Adipocyte (in vitro differentiated cells): ENCODE measurements at places on chromosomes 13 and 19.

DNA sequence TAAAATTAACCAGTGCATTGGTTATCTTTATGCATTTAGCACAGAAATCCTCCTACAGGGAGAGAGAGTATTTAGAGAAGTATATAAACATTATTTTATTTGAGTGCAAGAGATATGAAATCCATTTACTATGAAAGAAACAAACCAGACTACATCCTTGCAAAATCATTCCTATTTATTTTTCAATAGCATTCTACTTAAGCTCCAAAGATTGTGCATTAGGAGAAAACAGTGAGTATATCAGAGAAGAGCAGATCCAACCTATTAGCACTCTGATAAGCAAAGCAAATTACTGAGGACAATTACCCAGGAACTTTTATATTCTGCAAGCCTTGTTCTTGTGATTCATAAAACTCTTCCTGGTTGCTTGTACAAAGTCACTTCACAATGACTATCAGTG is 256.1 kb downstream of the FGF14 start:
- DNase-seq, result no peak

- no peak for DNase-seq
Observed at GRCh38 chr13:51359352-51359751, 19.9 kb downstream of the SERPINE3 start.

DNA sequence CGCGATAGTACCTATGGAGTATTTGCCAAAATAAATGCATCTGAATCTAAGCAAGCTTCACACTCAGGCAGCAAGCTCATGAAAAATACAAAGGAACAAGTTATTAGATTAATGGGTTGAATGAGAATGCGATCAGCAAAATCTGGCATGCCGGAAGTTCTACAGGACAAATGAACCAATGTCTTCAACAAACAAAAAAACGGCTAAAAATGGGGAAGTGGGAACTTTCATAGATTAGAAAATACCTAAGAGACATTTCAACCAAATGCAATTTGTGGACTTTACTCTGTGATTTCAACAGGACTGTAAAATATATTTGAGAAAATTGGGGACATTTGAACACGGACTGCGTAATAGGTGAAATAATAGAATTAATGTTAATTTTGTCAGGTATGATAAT is 22.4 kb upstream of the RNASEH2B start:
- DNase-seq, result no peak

GRCh38 chr19:6753178-6754031 is 13.8 kb downstream of the SH2D3A start:
- DNase-seq, result peak; percentile 57

DNA sequence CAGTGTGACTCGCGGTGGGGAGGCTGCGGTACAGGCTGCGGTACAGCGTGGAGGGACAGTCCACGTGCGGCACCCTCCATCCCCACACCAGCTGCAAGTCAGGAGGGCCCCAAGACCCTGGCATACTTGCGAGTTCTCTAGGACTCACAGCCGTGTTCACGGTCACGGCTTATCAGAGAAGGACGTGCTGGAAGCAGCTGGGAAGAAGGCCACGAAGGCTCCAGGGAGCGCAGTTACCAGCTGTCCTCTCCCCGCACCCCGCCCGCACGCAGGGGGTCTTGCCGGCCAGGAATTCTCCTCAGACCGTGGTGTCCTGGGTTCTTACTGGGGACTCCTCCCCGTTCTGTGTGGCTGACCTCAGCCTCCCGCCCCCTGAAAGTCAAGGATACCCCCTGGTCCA is 6.2 kb downstream of the ZNF444 start:
- no peak for DNase-seq

GRCh38 chr19:30577551-30578105 is 205.4 kb downstream of the ZNF536 start:
- DNase-seq, result no peak

DNA sequence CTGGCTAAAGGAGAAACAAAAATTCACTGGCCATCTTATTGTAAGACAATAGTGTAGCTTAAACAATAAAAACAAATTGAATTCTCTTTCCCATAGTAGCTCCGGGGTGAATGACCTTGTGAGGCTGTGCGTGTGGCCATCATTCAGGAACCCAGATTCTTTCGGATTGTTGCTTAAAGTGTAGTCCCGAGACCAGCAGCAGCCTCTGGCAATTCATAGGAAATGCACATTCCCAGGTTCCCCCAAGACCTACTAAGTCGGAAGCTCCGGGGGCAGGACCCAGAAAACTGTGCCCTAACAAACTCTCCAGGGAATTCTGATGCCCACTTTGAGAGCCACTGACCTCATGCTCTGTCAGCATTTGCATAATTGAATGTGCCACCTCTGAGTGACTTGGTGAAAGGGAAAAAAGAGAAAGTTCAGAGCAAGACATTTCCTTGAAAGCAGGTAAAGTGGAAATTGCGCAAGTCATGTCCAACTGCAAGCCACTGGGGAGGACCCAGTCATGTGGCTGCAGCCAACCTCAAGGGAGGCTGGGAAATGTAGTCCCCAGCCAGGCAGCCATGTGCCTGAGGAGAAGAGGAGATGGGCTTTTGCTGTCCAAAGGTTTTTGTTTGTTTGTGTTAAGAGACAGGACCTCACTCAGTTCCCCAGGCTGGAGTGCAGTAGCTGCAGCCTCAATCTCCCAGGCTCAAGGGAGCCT is 50.7 kb upstream of the PNMA8B start:
- no peak for DNase-seq

DNA sequence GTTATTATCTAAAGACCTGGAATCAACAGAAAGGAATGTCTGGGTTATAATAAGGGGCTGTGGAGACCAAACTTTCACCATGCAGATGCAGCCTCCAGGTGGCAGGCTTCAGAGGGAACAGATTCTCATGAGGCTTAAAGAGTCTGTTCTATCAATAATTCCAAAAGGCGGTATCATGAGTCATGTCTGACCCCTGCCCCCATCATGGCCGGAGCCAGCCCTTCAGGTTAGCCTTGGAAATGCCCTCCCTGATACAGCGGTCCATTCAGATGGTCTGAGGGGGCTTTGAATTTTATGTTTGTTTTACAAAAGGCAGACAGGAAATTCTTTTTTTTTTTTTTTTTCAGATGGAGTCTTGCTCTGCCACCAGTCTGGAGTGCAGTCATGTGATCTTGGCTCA is 21.7 kb upstream of the LAMP1 start:
- peak; percentile 70 for DNase-seq

GRCh38 chr19:955803-956765 is 28.1 kb upstream of the WDR18 start:
- no peak for DNase-seq

DNA sequence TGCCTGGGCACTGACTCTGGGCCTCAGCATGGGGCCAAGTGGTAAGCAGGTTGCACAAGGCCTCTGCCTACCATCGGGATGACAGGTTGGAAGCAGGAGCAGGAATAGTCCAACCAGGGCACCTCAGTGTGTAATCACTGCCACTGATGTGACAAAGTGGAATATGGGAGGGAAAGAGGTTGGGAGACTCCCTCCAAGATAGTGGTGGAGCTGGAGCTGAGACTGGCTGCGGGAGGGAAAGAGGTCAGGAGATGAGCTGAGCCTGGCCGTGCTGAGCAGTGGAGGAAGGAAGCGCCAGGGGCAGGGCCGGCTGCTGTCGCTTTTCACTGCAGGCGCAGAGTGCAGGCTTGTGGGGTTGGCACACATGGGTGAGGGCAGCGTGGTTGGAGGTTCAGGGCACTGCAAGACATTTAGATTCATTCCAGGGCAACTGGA is 6.8 kb downstream of the UPF3A start:
- no peak for DNase-seq

DNA sequence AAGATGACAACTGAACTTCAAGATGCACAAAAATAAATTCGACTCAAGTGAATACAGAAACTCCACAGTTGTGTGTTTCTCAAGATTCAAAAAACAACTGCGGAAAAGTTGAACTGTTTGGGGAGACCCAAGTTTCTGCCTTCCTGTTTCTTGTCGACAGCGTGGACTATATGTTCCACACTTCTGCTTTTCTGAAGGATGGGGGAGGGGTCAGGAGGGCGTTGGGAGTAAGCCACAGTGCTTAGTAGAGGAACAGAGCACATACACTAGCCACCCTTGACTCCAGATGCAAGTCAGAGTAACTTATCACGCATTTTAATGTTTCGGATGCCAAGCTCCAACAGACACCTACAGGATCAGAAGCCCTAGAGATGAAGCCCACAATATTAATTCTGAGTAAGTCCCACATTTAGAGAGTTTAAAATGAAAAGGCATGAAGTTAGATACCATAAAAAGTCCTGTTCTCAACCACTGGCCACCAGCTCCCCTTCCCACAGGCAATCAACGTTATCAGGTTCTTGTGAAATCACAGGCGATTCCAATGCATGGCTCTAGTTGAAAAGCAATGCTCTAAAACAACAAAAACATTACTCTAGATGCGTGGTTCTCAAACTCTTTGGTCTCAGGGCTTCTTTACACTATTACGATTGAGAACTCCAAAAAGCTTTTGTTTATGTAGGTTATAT is 4.2 kb downstream of the TUBGCP3 start:
- no peak for DNase-seq

DNA sequence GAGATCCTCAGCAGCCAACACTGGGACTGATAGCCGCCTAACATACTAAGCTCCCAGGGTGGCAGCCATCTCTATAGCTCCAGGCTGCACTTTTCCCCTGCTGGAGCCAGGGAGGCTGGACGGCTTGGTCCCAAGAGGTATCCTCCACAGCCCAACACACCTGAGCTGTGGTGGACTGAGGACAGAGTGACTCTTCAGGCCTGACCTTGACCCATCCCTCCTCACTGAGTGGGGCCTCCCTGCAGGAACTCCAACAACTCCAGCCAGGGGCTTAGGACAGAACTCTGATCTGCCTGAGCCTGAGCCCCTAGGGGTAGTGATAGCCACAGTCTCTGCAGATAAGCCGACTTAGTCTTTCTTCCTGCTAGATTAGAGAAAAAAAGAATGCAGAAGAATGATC is 958.1 kb upstream of the PRR20A start:
- no peak for DNase-seq

DNA sequence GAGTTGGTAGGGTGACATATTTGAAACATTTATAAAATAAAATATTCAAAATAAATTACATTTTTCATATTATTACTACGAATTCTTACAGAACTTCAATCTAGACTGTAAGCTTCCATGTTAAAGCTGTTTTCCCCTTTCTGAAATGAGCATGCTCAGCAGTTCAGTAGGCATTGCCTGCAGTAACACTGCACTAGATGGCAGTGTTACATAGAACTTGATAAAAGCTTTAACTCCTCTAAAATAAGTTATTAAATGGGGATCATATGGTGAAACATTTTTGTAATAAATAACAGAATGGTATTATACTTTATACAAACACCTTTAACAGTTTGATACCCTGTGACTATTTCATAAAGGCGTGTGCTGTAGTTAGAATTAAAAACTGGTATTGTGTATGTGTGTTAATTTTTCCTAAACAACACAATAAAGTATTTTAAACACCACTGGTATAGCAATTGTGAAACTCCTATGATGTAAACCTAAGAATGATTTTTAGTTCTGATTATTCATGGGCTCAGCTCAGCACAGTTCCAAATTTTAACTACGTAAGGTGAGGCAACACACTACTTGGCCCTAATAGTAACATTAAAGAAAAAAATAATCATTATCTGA is 11.6 kb upstream of the GPR18 start:
- DNase-seq, result peak; percentile 81

- DNase-seq, result no peak
Observed at GRCh38 chr13:30932481-30933353, at the start of gene TEX26. TSS of gene TEX26 (plus strand) at chr13:30932656. CDS start at chr13:30932716, 60 bp downstream.

- DNase-seq, result peak; percentile 39
Observed at GRCh38 chr19:44608391-44608821, 5.0 kb upstream of the IGSF23 start.

- DNase-seq, result peak; percentile 98
Observed at GRCh38 chr13:23888658-23889614, at the start of gene MIPEP. TSS of gene MIPEP (minus strand) at chr13:23889400. CDS start at chr13:23889320, 80 bp downstream.

GRCh38 chr13:108227651-108228272 is 9.6 kb downstream of the ABHD13 start:
- DNase-seq, result peak; percentile 80

DNA sequence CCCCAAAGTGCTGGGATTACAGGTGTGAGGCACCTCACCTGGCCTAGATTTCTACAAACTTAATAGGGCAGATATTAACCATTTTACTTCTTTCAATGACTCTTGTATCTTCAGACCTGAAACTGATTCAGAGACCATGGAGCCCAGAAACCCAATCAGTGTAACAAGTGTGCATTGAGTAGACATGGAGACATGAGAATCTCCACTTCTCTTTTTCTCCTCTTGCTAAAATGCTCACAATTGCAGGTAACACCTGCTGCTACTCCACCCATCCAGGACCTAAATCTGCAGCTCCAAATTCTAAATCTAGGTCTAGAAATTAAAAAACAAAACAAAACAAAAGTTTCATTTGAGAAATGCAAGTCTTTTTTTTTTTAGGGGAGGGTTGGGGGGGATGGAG is 42.2 kb upstream of the ZNF681 start:
- no peak for DNase-seq

- no peak for DNase-seq
Observed at GRCh38 chr19:36163813-36164212, 11.6 kb upstream of the COX7A1 start.
